Right ventricle myocardium superior (tissue), 1 donor: ENCODE measurements at places on chromosomes 1 and 21. TPM values are rescaled to one million over a fixed set of nuclear protein-coding genes. Genes with fewer than 3 reads are reported as not detected.

Gene HSD3B2
- not detected for total RNA-seq

DNA sequence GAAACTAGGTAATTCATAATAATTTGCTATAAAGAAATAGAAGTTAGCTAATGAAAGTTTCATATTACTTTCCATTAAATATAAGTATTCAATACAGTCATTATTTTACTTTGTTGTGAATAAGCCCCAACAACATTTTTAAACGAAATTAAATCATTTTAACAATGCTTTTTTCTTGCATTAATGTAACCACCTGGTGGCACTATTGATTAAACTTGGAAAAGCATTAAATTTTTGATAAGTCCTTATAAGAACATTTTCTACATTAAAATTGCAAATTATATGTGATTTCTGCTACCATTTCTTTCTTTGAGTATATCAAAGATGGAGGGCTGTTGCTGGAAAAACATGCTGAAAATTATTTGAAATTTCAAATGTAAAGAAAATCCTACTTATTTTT lies 918.8 kb upstream of the TMPRSS15 start:
- no peak for DNase-seq

DNA sequence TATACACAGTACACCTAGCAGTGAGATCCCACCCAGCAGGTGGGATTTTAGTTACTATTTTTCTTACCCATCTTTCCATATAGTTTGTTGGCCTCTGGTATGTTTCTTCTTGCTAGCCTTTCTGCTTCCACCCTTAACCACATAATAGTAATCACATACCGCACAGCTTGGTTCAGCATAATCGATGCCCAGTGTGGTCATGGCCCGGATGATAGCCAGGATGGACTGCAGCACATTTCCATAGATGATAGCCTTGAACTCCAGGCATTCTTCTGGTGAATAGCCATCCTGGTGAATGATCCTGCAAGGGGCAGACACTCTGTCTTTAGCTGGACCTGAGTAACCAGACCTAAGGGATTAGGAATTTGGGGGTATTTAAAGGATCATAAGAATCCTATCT lies 9.5 kb downstream of the GNAT2 start:
- DNase-seq: no peak

Gene NHLH2
- total RNA-seq: not detected

GRCh38 chr1:2132222-2133038 lies 62.1 kb downstream of the FAAP20 start:
- peak; percentile 56 for DNase-seq

GRCh38 chr1:27992276-27992675 lies 32.5 kb downstream of the XKR8 start:
- no peak for DNase-seq

DNA sequence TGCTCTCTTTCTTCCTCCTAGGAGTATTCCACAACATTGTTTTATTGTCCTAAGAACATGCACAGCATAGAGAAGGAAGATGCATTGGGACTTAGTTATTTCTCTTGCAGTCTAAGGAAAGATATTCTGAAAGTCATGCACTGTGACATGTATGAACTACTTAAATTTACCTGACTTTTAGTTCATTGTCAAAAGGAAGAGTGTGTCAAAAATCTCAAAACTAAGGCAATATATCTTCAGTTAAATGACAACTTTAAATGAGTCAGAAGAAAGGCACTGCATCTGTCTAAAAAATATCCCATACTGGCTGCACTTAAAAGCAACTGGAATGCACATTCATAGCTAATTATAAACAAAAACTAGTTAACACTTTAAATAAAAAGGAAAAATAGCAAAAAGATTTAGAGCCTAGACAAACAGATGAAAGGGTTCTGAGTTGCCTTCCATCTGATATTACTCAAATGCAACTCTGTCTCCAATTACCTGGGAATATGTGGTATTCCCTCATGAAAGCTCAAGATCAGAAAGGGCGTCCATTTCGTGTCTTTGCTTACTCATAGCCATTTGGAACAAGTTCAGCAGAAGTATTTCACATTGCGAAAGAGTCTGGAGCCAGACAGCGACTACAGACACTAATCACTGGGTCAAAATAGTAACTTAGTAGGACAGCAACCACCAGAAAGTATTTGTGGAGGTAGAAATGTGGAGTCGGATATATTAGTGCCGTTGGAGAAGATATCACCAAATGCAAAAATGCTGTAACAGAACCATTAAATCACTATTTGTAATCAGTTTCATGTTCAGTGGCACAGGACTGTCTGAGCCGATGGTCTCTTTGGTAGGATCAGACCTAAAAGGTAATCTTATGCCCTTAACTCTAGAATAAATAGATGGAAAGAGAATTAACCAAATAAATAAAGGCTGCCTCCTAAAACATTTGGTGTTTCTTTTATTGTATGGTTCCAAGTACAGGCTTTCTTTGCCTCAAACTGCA lies 225.7 kb downstream of the GREM2 start:
- DNase-seq: no peak

- no peak for DNase-seq
Observed at GRCh38 chr1:157359314-157360022, 192.8 kb downstream of the FCRL5 start.

DNA sequence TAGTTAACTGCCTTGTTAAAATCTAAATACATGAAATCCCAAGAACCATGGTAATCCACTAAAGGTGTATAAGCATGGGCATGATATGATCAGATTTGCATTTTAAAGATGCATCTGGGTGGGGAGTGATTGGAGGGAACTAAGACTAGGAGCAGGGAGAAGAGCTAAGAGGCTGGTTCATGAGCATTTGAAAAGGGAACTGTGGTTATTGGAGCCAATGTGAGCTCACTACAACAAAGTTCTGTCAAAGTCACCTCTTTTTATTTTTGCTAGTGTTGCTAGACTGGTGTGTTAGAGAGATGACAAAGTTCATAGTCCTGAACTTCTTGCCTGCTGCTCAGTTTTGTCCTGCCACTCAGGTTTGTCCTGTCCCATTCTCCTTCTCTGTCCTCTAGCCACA lies 67.1 kb upstream of the LRRC8D start:
- DNase-seq: no peak

DNA sequence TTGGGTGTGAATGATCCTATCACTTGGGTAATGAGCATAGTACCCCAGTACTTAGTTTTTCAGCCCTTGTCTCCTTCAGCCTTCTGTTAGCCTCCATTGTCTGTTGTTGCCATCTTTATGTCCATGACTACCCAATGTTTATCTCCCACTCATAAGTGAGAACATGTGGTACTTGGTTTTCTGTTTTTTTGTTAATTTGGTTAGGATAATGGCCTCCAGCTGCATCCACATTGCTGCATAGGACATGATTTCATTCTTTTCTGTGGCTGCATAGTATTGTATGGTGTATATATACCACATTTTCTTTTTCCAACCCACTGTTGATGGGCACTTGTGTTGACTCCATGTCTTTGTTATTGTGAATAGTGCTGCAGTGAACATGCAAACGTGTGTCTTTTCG lies 39.6 kb upstream of the GPR52 start:
- no peak for DNase-seq

Gene SLC9C2
- not detected for total RNA-seq

DNA sequence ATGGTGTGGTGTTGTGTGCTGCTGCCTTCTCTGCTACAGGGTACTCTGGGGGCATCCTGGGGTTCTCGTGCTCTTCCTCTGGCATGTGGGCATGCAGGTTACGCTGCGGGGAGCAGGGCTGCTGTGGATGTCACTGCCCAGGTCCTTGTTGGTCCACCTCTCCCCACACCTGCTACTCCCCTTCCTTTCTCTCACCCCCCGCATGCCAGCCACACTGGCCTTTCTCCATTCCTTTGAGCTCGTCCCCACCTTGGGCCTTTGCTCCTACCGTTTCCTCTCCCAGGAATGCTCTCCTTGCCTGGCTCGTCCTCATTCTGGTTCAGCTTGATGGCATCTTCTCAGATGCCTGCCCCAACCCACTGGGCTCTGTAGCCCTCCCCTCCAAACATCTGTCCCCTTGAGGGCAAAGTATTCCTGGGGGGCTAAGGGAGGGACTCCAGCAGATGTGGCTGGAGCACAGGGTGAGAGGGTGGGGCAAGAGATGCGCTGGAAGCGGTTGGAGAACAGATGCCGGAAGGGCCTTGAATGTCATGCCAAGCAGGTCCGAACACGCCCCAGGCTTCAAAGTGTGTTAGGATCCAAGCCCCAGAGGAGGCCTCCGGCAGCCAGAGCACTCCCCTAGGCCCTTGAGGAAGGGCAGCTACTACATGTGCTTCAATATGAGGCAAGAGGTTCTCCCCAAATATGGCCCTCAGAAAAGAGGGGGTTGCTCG lies 23.4 kb downstream of the DMRTB1 start:
- DNase-seq: no peak

GRCh38 chr1:153536012-153536670 lies 350 bp upstream of the S100A6 start:
- peak; percentile 94 for DNase-seq

Gene OLFML2B
- 2.2 TPM for total RNA-seq

GRCh38 chr1:90955769-90956168 lies 66.1 kb downstream of the ZNF644 start:
- DNase-seq: no peak

GRCh38 chr1:207933205-207933800 lies 22.4 kb upstream of the CD34 start:
- no peak for DNase-seq

DNA sequence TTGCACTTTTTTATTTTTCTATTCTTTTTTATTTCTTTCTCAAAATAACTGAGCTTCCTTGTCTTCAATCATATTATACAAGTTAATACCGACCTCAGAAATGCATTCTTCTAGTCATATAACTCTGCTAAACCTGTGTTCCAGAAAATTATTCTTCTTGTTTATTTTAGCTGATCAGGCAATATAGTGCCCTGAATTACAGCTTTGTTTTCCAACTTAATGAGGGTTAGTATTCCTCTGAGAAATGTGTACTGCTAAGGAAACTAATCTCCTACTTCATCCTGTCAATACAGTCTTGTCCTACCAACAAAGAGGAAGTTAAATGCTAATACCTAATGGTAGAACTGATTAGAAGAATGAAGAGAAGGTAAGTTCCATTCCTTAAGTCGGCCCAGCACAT lies 13.0 kb downstream of the BRINP3 start:
- no peak for DNase-seq

Gene CLCC1
- 28.2 TPM for total RNA-seq

DNA sequence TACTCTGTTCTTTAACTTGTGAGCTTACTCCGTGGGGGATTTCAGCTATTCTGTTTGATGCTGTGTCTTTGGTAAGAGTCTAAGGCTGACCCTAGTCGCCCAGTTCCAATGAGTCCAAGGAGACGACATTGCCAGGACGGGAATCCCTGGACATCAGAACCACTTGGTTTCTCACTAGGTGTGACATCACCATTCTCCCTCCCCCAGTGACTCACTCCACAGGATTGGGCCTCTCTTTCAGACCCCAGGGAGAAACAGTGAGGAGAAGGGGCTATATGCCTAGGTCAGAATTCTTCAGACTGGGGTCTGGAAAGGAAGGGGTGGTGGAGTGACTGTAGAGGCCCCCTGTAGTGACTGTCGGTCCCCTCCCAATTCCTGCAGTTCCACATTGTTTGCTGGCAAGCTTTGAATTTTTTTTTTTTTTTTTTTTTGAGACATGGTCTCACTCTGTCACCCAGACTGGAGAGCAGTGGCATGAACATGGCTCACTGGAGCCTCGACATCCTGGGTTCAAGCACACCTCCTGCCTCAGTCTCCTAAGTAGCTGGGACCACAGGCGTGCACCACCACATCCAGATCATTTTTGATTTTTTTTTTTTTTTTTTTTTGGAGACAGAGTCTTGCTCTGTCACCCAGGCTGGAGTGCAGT lies 21.3 kb downstream of the ALPL start:
- DNase-seq: no peak

- no peak for DNase-seq
Observed at GRCh38 chr1:52679048-52679447, 19.1 kb downstream of the COA7 start.

Gene OR6N1
- not detected for total RNA-seq

DNA sequence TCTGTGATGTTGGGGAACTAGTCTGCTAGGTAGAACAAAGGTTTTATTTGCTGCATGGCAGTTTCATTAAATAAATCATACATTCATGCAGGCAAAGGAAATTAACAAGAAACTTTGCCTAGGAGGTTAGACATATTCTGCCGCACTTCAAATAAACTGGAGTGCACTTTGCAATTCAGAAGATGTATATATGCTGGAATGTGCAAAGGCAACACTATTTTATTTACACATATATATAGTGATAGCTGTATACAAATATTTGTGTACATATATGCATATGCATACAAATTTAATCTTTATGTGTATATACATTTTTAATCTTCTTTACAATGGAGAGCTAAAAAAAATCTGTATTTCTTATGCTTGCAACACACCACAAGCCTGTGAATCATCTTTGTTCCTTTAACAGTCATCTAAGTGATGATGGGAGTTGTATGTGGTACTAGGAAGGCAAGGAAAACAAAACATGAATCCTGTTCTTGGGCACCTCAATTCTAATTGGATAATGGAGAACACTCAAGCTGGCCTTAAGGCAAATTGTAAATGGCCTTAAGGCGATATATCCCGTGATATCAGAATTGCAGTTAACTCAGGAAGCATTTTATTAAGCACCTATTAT lies 605.8 kb upstream of the CAMK1G start:
- no peak for DNase-seq

DNA sequence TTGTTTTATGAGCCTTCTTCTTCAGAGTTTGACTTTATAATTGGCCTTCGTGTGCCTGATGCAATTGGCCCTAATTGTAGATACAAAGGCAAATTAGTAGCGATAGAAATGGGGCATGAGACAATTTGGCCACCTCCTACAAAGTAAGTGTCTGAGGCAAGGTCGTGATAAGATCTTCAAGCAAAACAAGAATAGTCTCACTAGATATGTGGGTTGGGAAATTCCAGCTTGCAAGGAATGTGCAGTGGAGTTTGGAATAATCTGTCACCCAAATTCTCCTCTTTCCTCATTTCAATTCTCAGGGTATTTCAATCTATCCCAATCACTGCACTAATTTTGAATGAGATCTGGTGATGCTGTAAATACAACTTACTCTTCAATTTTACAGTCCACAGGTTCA lies 11.4 kb upstream of the TSNAX start:
- no peak for DNase-seq

- no peak for DNase-seq
Observed at GRCh38 chr1:234874291-234875288, 254.0 kb downstream of the TOMM20 start.

Gene FOXD3
- total RNA-seq: 0.24 TPM

DNA sequence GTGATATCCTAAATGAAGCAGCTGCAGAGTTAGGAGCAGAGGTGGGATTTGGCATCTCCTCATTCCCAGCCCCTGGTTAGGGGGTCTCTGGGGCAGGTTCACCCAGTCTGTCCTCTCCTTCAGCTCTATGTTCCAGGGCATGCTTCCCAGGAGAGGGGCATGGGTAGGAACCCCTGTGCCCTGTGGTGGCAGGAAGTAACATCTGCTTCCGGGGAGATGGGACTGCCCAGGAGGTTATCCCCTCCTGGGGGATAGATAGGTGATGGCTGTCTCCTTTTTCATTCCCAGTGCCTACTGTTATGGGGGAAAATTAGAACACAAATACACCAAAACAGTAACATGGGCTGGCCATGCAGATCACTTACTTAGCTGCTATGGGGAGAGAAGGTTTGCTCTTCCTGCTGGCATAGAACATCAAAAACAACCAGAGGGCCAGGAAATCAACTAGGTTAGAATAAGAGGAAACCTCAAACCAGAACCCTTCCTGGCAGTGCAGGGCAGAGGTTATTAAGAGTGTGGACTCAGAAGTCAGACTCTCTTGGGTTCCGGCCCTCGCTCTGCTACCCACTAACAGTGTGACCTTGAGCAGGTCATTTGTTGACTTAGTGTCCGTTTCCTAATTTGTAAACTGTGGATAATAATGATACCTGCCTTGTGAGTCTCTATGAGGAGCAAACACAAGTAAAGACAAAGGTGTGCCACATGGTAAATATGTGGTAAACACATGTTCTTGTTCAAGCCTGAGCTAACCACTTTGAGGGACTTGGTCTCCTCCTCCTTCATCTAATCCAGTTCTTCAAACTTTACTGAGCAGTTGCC lies 157.8 kb upstream of the JUN start:
- no peak for DNase-seq

Gene BRINP3
- total RNA-seq: 0.05 TPM
